ENCODE measurements at places on chromosomes 11 and 22.

DNA sequence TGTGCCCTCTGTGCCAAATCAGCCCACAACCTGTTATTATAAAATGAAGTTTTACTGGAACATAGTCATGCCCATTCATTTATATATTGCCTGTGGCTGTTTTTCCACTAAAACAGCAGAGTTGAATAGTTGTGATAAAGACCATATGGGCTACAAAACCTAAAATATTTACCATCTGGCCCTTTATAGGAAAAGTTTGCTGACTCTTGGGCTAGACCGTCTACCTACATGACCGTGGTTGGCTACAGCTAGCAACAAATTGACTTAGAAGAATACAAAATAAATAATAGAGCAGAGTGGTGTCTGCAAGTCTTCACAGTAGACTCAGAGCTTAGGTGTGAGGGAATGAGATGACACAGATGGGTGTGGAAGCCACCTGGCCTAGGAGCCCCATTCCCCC is 11.2 kb upstream of the IL18BP start:
- DNase-seq, result no peak

- no peak for DNase-seq
Measured at GRCh38 chr11:67010296-67010905, 12.5 kb upstream of the SYT12 start.

DNA sequence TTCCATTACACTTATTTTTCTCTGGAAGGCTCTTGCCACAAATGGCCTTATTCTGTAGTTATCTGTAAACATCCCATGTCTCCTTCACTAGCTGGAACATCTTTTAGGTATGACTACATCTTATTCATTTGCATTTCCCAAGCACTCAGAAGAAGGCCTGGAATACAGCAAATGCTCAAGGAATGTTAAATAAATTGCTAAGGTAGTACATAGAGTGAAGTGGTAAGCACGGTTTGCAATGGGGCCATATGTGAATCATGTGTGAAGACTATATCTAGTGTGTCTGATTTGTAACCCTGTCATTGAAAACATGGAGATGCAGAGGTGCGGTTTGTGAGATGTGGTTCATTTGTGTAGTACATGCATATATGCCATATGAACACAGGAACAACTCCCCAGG is 33.5 kb downstream of the GDPD4 start:
- no peak for DNase-seq

DNA sequence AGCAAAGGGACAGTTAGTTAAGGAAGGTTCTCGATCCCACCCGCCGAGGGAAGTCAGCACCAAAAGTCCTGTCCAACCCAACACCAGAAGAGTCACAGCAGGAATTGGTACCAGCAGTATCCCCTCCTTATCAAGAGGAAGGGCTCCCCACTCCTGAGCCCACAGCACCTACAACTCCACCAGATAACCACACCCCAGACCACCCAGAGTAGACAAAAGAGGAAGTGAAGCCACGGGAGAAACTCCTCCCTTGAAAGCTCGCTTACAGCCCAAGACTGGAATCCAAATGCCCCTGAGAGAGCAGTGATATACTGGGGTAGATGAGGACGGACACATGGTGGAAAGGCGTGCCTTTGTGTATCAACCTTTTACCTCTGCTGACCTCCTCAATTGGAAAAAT is 7.3 kb upstream of the CD5 start:
- no peak for DNase-seq

All from MV-4-11 (cell line).